AG20443 (cell line): ENCODE measurements at places on chromosomes 1 and 21.

DNA sequence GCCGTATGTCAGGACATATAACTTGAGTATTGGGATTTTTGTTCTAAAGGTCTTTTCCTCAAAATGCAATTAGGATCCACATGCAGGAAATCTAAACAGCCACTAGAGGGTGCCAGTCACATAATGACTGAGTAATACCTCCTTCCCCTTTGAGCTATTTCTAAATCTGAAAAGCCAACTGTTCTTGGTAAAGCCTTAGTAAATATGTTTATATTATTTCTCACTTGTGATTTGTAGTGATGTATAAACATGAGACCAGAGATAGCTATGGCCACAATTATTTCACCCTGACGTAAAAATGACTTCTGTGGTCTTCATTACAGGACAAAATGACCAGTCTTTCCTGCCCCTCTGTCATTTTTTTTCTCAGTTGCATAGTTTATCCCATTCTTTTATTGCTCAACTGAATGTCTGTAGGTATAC, 41.0 kb upstream of the DR1 start:
- peak; percentile 63 for DNase-seq

- DNase-seq = no peak
These were observed 73.0 kb upstream of the TMPRSS2 start for GRCh38 chr21:41580758-41581554.

- DNase-seq = no peak
These were observed 91.7 kb downstream of the CDC14A start for GRCh38 chr1:100443811-100444571.

- DNase-seq = no peak
These were observed 204.3 kb downstream of the SMYD3 start for GRCh38 chr1:246302711-246303317.

GRCh38 chr1:182317611-182318161, 73.9 kb downstream of the GLUL start:
- DNase-seq = no peak

- no peak for DNase-seq
These were observed 22.0 kb upstream of the SLC9A1 start for GRCh38 chr1:27176954-27177353.

GRCh38 chr1:216186141-216186540, 237.1 kb downstream of the USH2A start:
- DNase-seq = no peak

GRCh38 chr1:7753641-7754040, 17.5 kb upstream of the VAMP3 start:
- no peak for DNase-seq

DNA sequence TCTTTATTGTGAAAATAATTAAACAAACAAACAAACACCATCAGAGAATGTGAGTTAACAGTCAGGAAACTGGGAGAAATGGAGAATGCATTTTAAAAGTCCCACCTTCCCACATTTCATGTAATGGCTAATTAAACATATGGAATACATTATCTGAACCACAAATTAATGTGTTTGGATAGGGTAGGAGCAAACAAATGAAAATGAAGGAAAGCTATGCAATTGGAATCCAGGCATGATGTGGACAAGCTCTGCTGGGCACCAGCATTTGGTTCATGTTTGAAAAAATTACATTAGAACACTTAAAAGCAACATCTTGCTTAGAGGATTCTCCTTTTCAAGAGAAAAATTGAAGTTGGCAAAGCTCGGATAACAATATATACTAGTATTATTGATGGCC, 628.1 kb downstream of the LMO4 start:
- DNase-seq = no peak

DNA sequence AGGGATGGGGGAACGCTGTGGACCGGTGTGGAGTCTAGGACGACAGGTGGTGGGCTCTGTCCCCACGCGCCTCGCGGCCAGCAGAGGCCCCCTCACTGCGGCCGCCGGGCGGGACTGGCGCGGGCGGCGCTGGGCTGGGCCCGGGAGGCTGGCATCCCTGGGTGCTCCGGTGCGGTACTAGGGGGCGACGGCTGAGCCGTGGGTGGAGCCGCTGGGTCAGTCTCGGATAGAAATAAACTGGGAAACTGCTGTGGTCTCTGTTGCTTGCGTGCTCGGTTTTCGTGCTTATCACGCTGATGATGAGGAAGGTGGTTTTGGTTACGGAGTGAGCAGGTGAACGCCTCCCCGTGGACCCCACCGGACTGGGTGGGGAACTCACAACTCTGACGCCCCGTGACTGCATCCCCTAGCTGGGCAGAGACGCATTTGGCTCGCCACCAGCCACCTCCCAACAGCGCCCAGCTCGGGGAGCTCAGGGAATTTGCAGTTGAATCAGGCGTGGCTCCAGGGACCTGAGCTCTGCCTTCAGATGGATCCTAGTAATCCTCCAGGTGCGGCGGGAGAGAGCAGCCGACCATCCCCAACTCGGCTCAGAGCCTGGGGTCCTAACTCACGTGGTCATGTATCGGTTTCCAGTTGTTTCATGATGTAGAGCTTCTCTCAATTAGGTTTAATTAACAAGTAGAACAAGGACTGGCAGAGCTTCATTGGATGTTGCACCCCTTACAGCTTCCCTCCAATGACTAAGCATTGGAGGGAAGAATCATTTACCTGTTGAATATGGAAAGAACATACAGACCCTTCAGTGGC, 32.1 kb downstream of the HSD17B7 start:
- peak; percentile 52 for DNase-seq

- DNase-seq = no peak
These were observed 31.9 kb downstream of the MAP10 start for GRCh38 chr1:232837087-232837486.
